ENCODE measurements at places on chromosomes 1 and 21.

DNA sequence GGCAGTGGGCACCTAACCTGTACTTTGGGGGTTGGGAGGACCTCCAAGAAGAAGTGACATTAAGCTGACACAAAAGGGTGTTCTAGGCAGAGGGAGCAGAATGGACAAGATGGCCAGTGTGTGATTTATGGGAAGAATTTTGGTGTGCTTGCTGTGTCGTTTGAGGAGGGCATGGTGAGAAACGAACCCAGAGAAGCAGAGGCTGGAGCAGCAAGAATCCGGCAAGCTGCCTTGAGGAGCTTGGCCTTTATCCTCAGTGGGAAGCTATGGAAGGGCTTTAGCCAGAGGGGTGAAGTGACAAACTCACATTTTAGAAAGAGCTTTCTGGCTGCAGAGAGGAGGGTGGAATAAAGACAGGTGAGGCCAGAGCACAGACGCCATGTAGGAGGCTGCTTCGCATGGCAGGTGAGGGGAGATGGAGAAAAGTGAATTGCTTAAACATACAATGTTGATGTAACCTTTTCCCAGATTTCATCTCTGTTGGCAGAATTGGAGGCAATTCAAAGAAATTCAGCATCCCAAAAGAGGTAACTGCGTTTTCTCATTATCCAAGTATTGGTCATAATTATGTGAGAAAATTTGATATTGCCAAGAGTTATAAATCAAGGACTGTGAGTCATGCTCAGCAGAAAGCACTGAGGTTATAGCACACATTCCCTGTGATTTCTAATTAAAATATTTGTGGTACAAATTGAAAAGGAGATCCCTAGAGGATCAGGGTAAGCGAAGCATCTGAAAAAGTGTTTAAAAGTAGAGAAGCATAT, 26.5 kb downstream of the TRIM45 start:
- DNase-seq: no peak

DNA sequence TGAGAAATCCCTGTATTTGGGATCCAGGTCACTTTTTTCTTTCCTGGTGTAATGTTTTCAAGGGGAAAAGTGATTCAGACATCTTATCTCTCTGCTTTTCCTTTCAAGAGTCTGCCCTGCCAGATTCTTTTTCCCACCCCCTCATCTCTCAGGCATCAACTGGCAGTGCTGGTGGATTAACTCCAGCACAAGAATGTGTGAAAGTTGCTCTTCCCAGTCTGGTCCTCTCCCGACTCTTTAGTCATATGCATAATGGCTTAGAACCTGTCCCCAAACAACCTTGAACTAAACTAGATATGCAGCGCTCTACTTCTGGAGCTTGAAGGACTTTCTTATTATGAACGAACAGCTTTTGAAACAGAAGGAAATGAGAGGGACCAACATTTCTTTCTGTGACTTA, 88.5 kb downstream of the SLC44A5 start:
- DNase-seq: no peak

GRCh38 chr1:226085675-226086285, 23.3 kb downstream of the H3-3A start:
- no peak for DNase-seq

DNA sequence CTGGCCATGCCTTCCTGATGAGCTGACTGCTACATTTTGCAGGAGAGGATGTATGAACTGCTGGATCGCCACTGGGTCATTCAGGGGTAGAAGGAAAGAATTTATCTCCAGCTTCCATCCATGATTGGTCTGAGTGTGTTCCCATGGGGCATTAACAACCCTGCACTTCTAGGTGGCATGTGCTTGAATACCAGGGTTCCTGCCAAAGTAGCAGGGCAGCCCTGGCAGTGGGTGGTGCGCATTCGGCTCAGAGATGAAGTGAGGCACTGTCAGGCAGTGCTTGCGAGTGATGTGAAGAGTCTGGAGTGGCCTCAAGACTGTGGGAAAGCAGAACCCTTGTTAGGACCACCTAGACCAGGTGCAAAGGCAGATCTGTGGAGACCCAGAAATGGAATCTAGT, 294.9 kb downstream of the ASTN1 start:
- no peak for DNase-seq

- no peak for DNase-seq
Observed at GRCh38 chr21:33780631-33781030, 135.0 kb downstream of the ATP5PO start.

- DNase-seq: no peak
Observed at GRCh38 chr1:158154501-158154900, 26.2 kb upstream of the CD1D start.

DNA sequence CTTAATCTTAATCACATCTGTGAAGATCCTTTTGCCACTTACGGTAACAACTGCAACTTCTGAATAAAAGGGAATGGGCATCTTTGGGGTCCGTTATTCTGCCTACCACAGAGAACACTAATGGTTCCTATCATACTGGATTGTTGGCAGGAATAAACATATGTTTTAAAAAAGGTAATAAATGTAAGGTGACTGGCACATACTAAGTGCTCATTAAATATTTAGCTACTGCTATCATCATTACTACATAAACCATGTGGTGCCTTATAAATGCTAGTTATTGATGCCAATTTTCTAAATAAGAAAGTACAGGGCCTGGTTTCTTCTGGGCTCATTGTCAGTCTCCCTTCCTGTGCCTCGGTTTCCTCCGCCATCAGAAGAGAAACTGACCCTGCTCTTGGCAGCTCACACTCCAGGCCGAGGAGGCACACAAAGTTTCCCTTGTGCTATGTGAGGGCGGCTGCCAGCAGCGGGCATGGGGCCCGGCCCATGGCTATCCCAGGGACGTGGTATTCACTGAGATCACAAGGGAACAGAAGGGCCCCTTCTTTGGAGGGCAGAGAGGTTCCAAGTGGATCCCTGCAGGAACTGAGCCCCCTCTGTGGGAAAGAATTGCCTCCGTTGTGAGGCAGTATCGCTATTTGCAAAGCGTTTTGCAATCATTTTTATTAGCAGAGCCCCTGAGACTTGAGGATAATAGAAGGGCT, 26.2 kb downstream of the NAV1 start:
- DNase-seq: no peak

DNA sequence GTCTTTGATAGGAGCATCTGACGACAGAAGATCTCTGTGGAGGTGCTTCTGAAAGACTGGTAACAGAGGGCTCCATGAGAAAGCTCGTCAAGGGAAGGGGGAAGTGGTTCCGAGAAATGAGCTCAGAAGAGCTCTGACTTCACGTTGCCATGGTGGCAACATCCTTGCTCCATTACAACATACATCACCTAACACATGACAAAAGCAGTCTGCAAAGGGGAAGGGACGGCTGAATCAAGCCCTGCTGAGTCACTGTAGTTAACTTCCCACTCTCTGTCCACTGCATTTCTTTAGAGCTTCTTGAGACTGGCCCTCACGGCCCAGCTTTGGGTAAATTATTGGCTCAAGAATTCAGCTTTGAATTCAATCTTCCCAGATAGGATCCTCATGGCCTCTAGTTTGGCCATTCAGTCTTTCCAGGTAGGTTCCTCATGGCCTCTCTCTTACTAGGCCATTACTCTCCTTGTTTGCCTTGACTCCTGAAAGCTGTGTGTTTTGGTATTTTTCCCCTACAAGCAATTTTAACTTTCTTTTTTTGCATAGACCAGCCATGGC, 88.0 kb upstream of the ZNF648 start:
- no peak for DNase-seq

- no peak for DNase-seq
Observed at GRCh38 chr21:27112186-27112585, 145.3 kb upstream of the ADAMTS5 start.

GRCh38 chr1:26370591-26371382, 1.8 kb downstream of the ZNF683 start:
- DNase-seq: no peak

DNA sequence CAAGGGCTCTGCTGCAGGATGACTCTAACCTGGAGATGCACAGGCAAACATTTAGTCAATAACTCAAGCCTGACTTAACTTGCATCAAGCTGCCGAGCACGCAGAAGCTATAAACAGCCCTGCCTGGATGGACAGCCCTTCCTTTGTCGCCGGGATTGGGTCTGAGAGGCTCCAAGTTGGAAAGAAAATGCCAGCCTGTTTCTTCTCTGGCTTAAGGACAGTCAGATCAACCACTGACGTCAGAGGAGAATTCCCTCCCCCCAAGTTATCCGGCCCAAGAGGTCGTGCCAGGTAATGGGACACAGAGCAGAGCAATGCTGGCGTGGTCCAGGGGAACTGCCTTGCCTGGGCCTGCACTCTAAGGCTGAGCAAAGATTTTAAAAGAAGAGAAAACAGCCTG, 27.1 kb upstream of the LRRC38 start:
- no peak for DNase-seq

DNA sequence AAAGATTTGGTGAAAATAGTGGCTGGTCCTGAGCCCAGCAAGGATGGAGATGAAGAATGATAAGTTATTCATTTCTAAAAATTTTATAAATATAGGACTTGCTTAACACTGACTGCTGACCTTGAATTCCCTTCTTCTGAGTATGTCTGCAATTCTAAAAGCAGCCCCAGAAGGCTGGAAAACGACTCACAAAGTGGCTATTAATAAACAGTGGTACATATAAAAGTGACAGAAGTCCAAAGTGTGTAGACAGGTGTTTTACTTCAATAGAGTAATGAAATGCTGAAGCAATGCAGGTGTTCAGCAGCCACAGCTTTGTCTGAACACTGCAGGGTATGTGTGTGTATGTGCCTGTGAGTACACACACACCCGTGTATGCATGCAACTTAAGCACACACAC, 219.0 kb upstream of the NRIP1 start:
- DNase-seq: no peak

DNA sequence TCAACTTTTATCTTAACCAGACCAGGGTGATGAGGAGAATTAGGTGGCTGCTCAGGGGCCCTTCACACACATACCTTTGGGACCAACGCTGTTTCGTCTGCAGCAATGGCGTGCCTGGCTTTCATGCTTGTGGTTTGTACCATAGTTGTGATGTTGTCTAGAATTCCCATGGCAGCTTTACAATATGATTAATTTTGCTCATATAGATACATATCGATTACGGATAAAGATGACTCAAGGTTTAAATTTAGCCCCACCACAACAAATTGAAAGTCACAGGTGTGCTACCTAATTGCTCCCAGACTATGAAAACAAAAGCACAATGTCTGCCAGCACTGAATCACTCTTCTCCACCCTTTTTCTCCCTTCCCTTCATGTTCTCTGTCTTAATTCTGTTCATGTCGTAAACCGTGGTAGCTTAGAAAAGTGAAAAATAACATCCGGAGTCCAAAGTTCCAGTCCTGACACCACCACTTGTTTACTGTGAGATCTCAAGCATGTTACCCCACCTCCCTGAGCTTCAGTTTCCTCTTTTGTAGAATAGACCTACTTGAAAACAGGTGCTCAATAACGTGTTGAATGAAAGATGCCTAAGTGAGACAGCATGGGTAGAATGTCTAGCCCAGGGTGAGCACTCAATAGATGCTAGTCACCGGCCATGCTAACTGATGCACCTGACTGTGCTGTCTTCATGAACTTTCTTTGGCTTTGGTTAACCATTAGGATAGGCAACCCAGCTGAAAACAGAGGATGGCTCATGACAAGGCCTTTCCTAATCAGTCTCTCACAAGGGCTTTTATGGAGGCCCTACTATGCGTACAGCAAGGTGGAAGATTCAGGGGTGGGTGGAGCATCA, 22.1 kb upstream of the JUN start:
- no peak for DNase-seq

DNA sequence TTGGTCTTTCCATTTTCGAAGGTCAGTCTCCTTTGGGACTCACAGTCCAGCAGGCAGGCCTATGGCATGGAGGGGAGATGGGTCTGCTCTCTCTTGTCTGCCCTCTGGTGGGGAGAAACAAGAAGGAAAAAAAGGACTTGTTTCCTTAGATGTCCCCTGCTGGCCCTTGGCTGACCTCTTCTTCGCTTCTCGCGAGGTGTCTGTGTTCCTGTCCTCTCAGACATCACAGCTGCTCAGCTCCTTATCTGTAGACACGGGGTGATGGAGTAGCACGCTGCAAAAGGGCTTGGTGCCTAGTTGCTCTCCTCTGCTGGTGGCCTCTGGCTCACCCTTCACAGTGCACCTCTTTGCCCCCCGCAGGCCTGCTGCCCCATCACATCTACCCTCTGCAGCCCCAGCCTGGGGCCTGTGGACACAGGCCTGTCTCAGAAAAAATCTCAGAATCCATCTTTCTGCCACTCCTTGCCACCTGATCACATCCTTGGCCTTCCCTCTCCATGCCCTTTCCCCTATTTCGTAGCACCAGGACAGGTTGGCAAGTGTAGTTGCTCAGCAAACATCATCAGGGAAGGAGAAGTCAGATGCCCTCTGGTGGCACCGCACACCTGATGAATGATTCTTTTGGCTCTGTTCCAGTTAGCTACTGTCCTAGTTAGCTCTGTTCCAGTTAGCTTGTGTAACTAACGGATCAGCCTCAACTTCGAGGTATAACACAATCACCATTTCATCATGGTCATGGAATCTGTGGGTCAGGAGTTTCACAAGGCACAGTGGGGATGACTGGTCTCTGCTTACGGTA, 18.7 kb upstream of the AK2 start:
- DNase-seq: peak; percentile 54

DNA sequence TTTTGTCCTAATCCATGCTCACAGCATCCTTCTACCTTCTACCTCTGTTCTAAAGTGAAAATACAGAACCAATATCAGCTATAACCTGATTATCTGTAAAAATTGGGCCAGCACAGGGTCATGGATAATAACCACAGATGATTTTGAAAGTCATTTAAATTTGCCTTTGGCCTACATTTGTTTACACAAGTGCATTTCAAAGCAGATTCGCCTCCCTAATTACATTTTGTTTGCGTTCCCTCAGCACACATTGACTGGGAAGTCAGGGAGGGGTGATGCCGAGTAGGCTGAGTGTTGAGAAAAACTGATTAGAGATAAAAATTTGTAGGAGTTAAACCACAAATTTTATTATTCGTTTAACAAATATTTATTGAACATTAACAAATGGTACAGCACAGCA, 19.2 kb upstream of the RGS8 start:
- DNase-seq: no peak

- no peak for DNase-seq
Observed at GRCh38 chr1:1437904-1438376, 2.5 kb downstream of the VWA1 start.

GRCh38 chr1:232130815-232131480, 499.0 kb downstream of the SIPA1L2 start:
- DNase-seq: no peak

- no peak for DNase-seq
Observed at GRCh38 chr1:205959789-205960188, 16.5 kb upstream of the SLC26A9 start.

- DNase-seq: no peak
Observed at GRCh38 chr1:78236716-78237115, 190.9 kb downstream of the GIPC2 start.

- no peak for DNase-seq
Observed at GRCh38 chr1:155526356-155526755, 36.2 kb downstream of the ASH1L start.

Data from amniotic stem cell (primary cell).